ENCODE measurements at places on chromosomes 16 and 17.
A peak's percentile ranks its signal among the peaks of the same experiment; 100 is the strongest.

DNA sequence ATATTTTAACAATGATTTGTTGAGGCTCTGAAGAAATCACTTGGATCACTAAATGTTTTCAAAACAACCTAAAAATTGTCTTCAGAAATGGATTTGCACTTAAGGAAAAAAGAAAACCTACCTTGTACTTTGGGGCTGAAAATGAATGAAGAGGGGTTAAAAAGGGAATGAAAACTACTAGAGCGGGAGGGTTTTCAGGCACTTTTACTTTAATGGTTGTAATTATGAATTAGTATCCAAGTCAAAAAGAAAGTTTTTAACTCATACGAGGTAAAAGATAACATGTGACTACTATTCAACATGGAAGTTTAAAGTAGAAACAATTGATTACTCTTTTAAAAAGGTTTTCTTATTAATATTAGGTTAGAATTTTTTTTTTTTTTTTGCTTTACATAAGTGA is 5.1 kb downstream of the IGF2BP1 start:
- no peak for DNase-seq

DNA sequence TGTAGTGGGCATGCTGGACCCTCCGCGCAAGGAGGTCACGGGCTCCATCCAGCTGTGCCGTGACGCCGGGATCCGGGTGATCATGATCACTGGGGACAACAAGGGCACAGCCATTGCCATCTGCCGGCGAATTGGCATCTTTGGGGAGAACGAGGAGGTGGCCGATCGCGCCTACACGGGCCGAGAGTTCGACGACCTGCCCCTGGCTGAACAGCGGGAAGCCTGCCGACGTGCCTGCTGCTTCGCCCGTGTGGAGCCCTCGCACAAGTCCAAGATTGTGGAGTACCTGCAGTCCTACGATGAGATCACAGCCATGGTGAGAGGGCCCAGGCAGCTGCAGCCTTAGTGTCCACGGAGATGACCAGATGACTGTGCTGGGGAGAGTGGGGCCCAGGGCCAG is 22.3 kb downstream of the ATP2A1 start:
- DNase-seq: no peak

DNA sequence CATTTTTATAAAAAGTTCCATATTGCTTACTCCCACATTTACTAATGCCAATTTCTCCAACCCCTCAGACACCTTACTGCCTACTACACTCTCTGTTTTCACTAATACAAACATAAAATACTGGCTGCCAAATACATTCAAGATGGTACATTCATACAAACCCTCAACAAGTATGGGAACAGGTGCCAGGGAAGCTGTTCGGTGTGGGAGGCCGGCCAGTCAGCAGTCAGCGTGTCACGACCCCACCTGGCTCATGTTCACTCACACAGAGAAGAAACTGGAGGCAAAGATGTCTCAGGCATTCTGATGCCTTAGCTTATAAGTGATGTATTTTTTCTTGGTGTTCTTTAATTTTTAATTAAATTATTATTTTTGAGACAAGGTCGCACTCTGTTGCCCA is 42.4 kb upstream of the TRAP1 start:
- no peak for DNase-seq

DNA sequence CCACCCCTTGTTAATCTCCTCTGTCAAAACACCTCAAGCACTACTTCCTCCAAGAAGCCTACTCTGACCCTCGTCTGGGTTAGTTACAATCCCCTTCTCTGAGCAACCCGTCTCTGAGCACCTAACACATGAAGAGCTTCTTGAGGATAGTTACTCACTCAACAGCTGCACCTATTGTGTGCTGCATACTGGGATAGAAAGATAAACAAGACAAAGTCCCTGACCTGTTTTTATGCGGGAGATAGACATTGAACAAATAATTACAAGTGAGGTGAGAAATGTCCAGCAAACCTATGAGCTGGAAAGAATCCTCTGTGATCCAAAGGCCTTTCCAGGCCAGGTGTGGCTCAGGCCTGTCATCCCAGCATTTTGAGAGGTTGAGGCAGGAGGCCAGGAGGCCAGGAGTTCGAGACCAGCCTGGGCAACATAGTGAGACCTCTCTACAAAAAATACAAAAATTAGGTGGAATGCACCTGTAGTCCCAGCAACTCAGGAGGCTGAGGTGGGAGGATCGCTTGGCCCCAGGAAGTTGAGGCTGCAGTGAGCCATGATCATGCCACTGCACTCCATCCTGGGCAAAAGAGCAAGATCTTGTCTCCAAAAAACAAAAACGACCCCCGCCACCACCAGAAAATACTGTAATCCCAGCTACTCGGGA is 5.5 kb upstream of the ZNF771 start:
- DNase-seq: no peak

DNA sequence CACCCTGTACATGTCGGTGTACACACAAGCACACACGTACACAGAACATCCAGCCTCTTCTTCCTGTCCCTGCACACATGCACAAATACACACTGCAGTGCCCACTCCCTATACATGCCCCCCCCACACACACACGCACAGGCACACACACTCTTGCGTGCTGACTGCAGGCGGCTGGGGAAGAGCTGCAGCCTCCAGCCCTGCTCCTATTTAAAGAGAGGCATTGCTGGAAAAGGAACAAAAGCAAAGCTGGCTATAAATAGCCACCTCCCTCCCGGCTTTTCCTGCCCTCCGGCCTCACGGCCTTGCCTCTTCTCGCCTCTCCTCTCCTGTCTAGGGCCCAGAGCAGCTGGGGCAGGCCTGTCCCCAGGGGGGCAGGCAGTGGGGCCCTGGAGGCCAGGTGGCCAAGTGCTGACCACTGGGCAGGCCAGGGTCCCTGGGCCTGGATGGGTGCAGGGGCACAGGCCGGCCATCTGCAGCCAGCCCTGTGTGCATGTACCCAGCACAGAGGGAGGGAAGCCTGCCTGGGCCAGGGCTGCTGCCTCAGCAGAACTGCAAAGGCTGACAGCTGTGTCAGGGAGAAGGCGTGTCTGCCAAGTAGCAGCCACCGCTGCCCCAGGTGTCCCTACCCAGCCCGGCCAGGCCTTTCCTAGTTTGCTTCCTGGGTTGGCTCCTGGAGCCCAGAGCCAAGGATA is 25.4 kb downstream of the RTN4RL1 start:
- no peak for DNase-seq

DNA sequence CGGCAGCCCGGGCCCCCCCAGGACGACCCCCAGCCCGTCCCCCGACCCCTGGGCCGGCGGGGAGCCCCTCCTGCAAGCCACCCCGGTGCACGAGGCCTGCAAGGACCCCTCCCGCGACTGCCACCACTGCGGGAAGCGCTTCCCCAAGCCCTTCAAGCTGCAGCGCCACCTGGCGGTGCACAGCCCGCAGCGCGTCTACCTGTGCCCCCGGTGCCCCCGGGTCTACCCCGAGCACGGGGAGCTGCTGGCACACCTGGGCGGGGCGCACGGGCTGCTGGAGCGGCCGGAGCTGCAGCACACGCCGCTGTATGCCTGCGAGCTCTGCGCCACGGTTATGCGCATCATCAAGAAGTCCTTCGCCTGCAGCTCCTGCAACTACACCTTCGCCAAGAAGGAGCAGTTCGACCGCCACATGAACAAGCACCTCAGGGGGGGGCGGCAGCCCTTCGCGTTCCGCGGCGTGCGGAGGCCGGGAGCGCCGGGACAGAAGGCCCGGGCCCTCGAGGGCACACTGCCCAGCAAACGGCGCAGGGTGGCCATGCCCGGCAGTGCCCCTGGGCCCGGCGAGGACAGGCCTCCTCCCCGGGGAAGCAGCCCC is 15.6 kb upstream of the ZFPM1 start:
- no peak for DNase-seq

- DNase-seq: no peak
These were observed at the start of gene CLDN7 for GRCh38 chr17:7262192-7262934. Gene CLDN7 (minus strand): TSS chr17:7262478. CDS start chr17:7262043, 435 bp downstream.

GRCh38 chr16:31332544-31332943 is 22.4 kb upstream of the ITGAX start:
- DNase-seq: no peak

DNA sequence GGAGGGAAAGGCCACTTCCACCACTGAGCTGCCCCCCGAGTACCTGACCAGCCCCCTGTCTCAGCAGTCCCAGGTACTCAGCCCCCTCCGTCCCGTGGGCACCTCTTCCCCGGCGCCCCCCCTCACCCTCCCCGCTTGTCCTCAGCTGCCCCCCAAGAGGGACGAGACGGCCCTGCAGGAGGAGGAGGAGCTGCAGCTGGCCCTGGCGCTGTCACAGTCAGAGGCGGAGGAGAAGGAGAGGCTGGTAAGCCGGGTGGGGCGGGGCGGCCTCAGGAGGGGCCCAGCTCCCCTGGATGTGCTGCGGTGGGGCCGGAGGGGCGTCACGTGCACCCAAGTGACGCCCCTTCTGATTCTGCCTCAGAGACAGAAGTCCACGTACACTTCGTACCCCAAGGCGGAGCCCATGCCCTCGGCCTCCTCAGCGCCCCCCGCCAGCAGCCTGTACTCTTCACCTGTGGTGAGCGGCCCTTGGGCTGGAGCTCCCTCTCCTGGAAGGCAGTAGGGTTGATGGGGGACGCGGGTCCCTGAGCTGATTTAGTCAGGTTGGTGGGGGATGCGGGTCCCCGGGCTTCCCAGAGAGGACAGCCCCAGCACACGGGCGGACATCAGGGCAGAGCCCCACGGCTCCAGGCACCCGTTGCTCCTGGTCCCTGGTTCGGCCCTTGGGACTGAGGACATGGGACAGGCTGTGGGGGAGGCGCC is 9.5 kb upstream of the MRPL12 start:
- DNase-seq: no peak

- no peak for DNase-seq
These were observed at the start of gene NOL3 for GRCh38 chr16:67170168-67170948. Gene NOL3 (plus strand): TSS chr16:67170538.

DNA sequence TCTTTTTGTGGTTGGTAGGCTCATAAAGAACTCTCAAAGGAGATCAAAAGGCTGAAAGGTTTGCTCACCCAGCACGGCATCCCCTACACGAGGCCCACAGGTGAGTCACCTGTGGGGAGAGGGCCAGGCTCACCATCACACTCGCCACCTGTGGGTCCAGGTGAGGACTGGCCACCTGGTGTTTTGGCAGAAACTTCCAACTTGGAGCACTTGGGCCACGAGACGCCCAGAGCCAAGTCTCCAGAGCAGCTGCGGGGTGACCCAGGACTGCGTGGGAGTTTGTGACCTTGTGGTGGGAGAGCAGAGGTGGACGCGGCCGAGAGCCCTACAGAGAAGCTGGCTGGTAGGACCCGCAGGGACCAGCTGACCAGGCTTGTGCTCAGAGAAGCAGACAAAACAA is 11.1 kb downstream of the GNPTG start:
- DNase-seq: no peak

GRCh38 chr16:588889-589657 is 793 bp upstream of the RAB40C start:
- DNase-seq: peak; percentile 97

DNA sequence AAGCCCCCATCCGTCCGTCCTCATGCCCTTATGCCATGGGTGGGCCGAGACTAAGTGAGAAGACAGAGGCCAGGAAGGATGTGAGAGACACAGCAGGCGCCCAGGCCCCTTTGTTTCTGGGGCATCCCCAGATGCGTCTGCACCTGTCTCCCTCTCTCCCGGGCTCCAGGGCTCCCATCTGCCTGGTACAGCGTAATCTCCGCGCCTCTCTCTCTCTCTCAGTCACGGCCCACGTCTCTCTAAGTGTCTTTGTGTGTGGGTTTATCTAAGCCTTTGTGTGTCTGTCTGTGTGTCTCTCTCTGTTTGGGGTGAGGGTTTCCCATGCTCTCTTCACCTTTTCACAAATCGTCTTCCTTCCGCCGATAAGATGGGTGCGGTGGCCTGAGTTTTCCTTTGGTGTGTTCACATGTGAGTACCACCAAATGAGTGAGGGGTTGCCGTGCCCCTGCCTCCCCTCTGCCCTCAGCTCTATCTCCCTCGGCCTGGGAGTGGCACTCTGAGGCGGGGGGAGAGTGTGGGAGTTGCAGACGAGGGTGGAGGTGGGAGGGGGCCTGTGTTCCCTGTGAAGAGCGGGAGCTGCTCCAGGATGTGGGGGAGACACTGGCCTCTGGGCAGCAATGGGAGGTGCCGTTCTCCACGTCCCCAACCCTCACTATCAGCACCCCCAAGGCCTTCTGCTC is 25.8 kb upstream of the ABCC3 start:
- DNase-seq: no peak

GRCh38 chr16:69566981-69567680 is 1.4 kb downstream of the NFAT5 start:
- no peak for DNase-seq

- no peak for DNase-seq
These were observed 8.8 kb downstream of the CD300A start for GRCh38 chr17:74475189-74475588.

DNA sequence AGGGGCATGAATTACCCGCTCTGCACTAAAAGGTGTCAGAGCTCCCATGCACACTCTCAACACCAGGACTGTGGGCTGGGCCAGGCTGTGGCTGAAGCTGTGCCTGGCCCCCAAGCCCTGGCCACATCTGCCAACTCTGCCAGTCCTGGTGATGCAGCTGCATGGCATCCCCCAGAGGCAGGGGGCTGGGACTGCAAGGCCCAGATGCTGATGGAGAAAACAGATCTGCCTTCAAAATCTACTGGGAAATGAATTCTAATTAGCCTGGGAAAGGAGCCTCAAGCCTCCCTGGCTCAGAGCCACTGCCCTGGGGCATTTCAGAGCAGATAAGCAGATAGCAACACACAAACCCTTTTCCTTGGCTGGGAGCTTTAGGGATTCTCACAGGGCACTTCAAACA is 3.4 kb downstream of the CHST6 start:
- DNase-seq: no peak

DNA sequence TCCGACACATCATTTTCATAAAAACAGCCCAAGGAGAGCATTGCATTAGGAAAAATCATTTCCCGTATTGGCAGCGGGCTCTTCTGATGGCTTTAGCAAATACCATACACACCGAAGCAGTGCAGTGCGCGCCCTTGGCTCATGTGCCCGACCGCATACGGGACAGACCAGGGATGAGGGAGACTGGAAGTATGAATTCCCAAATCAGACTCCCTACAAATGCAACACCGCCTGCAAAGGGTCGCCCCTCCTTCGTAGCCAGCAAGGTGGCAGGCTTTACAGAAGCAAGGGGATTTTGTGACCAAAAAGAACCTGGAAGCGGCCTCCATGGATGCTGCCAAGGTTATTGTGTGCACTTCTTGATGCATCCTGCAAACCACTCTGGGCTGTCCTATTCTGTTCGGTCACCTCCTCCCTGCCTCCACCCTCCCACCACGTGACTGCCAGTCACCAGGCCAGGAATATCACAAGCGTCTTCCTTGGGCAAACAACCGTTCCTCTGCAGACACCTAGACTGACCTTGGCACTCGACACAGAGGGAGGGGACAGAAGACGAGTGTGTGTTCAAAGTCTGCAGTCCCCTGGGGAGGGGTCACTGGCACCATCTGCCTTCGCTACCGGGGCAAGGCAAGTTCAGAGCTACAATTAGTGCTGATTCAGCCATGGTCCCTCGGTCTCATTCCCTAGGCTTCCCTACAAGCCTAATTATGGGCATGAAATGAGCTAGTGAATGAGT is 460.4 kb downstream of the SLC39A11 start:
- DNase-seq: no peak

- DNase-seq: no peak
These were observed 75.6 kb downstream of the GNAO1 start for GRCh38 chr16:56266641-56267607.

- DNase-seq: no peak
These were observed 3.1 kb upstream of the SKAP1 start for GRCh38 chr17:48432820-48433775.

- DNase-seq: no peak
These were observed 8.6 kb downstream of the PDP2 start for GRCh38 chr16:66888647-66889615.
